ENCODE measurements at places on chromosomes 5 and 9.

DNA sequence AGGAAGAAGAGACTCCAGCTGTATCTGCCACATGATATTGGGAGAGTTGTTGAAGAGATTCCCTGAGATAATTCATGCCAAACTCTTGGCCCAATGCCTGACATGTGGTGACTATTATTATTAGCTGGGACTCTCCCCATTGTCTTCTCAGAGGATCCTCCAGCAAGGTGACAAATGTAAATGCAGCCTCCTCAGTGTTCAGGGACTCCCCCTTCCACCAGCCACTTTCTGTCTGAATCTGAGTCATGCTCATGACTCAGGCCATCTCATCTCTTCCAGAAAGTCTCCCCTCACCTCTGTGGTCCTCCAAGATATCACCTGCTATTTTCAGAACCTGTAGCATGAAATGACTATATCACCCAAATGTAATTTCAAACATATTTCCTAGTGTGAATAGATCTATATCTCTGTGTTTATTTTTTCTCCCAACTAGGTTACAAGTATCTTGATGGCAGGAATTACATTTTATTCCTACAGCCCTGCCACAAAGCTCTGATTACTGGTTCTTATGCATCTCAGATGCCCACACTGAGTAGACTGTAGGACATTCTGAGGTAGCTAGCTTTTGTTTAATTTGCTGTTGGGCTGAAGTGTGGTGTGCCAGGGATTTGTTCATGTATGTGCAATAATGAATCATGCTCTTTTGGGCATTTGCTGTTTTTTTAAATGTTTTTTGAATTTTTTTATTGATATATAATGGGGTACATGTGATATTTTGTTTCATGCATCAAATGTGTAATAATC is 126.6 kb upstream of the IL12B start:
- DNase-seq = peak; percentile 35

GRCh38 chr5:137665678-137666460 is 70.0 kb downstream of the KLHL3 start:
- DNase-seq = peak; percentile 14

- no peak for DNase-seq
These were observed 4.2 kb downstream of the NMUR2 start for GRCh38 chr5:152400846-152401245.

DNA sequence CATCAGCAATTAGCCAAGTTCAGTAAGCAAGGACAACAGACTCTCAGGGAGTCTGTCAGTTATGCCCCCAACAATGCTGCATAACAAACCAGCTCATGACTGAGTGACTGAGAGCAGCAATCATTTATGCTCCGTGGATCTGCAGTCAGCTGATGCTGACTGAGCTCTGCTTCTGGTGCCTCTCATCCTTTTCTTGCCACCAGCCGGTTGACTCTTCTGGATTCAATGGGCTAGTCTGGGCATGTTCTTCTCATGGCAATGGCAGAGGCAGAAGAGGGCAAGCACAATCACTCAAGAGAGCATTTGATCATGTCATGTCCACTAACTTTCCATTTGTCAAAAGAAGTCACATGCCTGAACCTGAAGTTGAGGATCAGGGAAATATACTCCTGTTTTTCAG is 157.0 kb upstream of the NTRK2 start:
- DNase-seq = no peak

DNA sequence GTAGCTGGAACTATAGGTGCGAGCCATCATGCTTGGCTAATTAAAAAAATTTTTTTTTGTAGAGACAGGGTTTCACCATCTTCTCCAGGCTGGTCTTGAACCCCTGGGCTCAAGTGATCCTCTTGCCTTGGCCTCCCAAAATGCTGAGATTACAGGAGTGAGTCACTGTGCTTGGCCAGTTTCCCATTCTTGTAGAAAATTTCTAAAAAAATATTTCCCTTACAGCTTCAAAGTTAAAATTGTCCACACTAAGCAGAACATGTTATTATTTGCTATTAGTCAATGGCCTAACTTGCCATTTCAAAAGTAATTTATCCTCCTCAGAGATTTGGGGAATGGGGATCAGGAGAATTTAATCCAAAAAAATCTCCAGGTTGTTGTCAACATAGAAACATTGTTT is 40.1 kb downstream of the SLC38A9 start:
- no peak for DNase-seq

Data from activated T-cell treated with anti-CD3 and anti-CD28 coated beads for 48 hours (primary cell).